Vagina (tissue), 2 donors: ENCODE measurements at places on chromosomes 7 and 10. TPM values are rescaled to one million over a fixed set of nuclear protein-coding genes. Genes with fewer than 3 reads are reported as not detected.

GRCh38 chr7:7696458-7697119 lies 21.8 kb downstream of the RPA3 start:
- DNase-seq, result no peak

GRCh38 chr7:155219947-155220769 lies 77.5 kb upstream of the INSIG1 start:
- DNase-seq, result no peak

- no peak for DNase-seq
Observed at GRCh38 chr7:80635533-80635932, 2.9 kb upstream of the CD36 start.

DNA sequence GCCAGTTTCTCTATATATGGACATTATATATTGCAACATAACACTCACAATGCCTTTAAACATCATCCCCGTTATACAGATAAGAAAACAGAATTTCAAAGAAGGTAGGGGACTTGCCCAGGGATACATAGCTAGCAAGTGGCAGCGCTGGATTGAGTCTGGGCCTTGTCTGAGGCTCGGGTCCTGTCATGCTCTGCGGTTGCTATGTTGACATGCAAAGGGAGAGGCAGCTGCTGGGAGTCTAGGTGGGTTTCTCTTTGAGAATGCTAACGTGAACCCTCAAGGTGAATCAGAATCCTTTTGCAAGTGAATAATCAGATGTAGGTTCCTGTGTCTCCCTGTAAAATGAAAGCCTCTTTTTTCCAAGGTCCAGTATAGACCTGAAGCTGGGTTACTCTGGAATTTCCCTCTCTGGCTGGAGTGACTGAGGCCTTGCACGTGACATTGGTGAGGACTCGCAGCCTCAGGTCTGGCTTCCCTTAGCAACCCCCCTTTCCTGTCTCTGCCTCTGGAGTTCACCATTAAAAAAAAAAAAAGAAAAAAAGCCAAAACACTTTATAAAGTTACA lies 38.9 kb downstream of the TCF7L2 start:
- DNase-seq, result no peak

GRCh38 chr7:24851786-24852185 lies 94.5 kb upstream of the GSDME start:
- DNase-seq, result no peak

DNA sequence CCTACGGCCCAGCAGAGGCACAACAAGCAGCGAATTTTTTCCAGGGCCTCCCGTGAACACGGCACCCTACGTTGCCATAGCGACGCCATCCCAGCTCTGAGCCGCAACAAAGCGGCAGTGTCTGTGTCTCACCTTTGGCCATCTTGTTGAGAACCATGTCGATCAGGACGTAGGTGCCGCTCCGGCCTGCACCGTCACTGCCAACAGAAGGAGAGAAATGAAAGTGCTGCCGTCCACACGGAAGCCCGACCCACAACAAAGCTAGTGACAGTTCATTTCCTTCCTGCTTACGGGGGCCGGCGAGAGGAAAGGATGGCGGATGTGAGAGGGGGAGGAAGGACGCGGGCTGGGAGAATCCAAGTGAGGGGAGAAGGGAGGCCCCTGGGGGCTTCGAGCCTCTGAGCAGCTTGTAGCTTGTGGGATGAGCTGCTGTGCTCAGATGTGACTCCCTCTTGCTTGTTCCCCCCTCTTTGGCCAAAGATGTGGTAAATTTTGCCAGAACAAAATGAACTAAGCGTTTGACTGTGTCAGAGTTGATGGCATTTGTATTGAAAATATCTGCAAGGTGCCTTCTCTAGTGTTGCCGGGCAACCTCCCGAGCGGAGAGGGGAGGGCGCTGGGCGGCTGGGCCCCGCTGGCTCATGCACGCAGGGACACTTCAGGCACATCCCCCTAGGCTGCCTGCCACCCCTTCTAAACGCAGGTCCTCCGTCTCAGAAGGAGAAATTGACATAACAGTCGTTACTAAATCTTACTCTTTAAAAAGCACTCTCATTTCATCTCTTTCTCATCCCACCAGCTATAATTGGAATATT lies 232.2 kb downstream of the DNAJB6 start:
- no peak for DNase-seq

DNA sequence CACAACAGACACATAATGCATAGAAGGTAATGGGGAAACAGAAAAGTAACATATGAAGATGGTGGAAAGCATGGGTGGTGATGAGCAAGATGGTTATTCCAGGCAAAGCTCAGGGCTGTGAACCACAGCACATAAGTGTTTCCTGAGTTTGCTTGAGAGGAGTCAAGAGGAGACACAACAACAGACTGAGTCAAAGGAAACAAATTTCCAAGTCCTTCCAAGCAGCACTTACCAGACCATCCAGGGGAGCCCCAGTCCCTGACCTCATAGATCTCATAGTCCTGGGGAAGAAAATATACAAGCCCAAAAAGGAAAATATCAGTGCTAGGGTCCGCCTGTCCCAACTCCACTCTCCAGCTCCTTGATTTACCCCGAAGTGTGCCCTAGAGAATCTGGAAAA lies 216.6 kb upstream of the FZD1 start:
- no peak for DNase-seq

GRCh38 chr10:71218046-71218650 lies 5.8 kb downstream of the UNC5B start:
- no peak for DNase-seq

- DNase-seq, result no peak
Observed at GRCh38 chr10:24951201-24952142, 934 bp downstream of the PRTFDC1 start.

DNA sequence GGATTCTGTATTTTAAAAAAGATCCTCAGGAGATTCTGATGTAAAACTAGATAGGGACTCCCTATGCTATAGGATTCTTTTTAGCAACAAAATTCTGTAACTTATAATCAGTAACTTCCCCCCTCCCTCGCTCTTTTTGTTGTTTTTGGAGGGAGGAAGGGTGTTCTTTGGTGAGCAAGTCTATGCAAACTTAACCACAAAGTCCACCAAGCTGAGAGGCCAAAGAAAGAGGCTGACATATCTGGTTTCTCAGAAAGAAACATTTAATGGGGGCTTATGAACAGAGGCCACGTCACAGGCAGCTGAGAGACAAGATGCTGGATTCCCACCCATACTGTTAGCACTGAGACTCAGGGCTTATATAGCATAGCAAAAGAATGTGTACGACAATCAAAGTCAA lies 14.3 kb upstream of the ABCB5 start:
- no peak for DNase-seq

DNA sequence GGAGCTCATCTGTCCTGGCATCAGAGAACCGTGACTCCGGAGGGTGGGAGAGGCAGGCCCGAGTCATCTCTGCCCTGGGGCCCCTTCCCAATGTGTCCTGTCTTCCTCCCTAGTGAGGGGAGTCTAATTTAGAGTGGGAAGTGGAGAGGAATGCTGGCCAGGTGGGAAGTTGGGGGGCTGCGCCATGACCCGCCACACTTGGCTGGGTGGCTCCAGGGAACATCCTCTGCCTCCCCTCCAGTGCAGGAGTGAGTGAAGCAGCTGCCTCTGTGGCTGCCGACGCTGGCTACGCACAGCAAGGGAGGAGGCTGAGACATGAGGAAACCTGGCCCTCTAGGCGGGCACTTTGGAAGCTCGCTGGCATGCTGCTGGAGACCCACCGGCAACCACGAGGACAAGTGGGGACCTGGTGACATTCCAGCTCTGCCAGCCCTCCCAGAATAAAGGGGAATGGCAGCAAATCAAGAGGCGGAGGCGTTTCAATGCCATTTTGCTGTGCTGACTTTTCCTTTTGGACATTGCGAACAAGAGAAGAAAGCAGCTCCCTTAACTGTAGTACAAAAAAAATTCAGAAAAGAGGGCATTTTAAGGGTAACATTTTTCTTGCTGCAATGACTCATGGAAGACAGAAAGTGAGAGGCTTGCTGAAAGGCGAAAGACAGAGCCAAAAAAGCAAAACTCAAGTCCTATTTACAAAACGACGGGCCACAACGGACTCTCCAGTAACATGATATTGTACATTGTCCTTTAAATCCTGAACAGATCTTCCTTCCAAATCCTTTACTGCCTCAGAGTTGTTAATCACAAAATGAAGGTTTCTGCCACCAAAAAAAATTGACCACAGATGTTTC lies 121.2 kb upstream of the PITRM1 start:
- DNase-seq, result no peak

GRCh38 chr10:17349717-17350116 lies 104.7 kb downstream of the ST8SIA6 start:
- DNase-seq, result no peak

DNA sequence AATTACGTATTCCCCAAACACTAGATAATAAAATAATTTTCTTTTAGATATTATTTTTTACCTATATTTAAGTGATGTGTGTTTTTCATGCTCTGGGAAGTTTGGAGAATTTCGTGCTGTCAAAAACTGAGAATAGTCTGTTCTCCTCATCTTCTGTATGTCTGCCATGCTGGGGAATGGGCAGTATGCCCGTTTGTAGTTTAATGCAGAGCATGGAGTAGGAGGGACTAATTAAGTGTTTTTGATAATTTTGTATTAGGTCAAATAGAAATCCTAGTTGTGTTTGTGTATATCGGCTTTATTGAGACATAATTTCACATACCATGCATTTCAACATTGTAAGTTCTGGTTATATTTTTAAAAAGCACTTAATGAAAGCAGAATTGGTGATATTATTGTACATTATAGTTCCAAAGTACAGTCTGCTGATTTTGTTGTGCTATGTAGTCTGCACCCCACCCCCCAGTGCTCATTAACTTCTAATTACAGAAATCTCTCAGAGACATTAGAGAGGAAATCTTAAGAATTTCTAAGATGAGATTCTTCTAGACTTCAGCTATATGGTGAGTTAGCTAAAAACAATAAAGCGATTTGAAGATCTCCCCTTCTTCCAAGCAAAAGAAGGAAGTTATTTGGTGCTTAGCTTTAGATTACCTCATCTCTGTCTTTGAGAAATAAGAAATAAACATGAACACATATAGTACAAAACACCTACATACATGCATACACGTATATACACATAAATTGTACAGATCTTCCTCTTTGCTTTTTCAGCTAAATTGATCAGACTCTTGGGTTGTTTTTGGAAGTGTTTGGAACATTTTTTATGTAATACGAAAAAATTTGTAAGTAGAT lies 22.2 kb downstream of the ZRANB1 start:
- no peak for DNase-seq

DNA sequence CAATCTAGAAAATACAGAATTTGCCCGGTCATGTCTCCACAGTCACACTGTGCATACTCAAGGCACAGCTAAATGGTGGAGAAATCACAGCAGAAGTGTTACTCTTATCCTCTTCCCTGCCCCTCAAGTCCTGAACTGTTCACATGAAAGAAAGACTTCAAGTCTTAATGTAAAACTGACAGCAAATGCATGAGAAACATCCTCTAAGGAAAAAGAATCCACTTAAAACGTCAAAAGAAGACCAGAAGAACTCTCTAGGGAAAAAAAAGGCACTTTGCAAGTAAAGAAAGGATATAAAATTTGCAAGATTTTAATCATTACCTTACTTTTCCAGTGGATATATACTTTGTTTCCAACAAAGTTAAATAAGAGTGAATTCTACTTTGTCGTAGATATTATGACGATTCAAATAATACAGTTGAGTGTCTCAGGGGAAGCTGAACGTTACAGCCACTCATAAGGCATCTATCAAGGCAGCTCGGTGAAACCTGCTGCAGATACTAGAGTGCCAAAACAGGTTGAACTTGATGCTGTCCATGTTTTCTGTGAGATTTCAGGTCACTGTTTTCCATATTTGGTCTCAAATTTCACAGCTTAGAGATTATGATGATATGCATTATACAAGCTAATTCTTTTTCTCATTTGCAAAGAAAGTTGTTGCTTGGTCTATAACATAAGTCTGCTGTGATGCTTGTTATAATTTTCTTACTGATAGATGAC lies 155.0 kb downstream of the CTTNBP2 start:
- no peak for DNase-seq

DNA sequence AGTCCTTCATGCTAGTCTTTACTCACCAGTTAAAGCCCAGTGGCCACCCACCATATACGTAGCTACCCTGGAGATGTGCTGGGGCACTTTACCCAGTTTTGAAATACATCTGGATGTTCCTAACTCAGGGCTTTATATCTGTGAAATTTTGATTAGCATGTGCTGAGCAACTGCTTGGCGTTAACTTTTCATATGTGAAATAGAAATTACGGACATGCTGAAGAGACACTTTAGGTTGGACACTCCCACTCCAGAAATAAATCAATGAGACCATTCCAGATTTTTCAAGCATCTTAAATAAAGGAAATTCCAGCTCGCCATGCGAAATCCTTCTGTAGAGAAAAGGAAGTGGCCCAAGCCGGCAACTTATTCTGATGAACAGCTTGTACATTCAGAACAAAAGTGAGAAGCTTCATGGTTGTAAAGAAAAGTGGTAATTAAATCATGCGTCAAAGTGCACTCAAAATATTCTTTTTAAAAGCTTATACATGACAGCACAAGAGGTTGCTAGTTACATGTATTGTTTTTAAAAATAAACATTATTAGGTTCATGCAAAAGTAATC lies 153.5 kb upstream of the ITGB1 start:
- no peak for DNase-seq

- no peak for DNase-seq
Observed at GRCh38 chr10:99435986-99436638, 5.7 kb upstream of the GOT1 start.

DNA sequence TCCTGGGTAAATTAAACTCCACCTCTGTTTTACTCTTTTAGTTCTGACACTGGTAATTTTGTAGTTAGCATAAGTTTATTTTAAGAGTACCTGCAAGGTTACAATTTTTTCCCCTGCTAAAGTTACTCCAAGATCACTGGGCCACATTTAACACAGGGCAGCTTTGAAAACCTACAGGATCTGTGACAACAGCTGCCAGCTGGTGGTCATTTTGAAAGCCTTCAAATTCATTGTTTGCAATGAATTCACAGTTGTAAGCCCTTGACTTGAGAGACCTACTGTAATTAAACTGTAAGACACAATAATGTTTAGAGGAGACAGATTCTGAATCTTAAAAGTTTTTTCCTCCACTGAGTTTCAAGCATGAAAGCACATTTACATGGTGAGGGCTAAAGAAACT lies 129.6 kb downstream of the CNOT4 start:
- DNase-seq, result no peak

GRCh38 chr7:138125598-138126111 lies 49.4 kb downstream of the AKR1D1 start:
- no peak for DNase-seq

NRCAM gene
- 7.9 TPM for total RNA-seq

EBLN1 gene
- not detected for total RNA-seq

CALHM3 gene
- total RNA-seq, result not detected

UCN3 gene
- total RNA-seq, result not detected

GNAT3 gene
- total RNA-seq, result not detected

PNLIPRP2 gene
- not detected for total RNA-seq

ASB10 gene
- total RNA-seq, result not detected

SRPK2 gene
- 47.1 TPM for total RNA-seq
